Lower lobe of right lung (tissue), 2 donors: ENCODE measurements at places on chromosomes 4 and X.

DNA sequence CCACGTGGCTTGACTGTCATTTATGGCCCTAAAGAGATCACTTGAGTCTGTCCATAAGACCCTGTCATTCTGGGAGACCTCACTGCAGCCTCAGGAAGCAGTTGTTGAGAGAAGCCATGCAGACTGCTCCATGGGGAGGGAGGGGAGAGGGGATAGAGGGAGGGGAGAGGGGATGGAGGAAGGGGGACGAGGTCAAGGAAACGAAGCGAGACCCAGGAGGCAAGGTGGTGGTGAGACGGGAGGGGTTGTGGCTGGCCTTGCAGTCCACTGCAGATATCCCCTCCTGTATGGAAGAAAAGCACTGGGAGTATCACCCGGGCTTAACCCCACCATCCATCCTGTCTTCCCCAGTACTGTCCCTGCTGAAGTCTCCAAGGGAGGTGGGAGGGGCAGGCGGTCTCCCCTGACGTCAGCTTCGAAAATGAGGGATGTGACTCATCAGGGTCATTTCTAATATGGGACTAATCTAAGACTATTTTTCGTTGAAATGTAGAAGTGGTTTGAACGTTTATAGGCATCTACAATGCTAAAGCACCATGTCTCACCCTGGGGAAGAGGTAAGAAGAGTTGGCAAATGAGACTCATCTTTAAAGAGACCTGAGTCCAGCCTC lies 5.6 kb downstream of the TMEM255A start:
- no peak for DNase-seq

GRCh38 chr4:37873386-37873785 lies 17.5 kb upstream of the TBC1D1 start:
- no peak for DNase-seq

GRCh38 chr4:27245216-27245615 lies 384.6 kb downstream of the STIM2 start:
- DNase-seq = no peak

DNA sequence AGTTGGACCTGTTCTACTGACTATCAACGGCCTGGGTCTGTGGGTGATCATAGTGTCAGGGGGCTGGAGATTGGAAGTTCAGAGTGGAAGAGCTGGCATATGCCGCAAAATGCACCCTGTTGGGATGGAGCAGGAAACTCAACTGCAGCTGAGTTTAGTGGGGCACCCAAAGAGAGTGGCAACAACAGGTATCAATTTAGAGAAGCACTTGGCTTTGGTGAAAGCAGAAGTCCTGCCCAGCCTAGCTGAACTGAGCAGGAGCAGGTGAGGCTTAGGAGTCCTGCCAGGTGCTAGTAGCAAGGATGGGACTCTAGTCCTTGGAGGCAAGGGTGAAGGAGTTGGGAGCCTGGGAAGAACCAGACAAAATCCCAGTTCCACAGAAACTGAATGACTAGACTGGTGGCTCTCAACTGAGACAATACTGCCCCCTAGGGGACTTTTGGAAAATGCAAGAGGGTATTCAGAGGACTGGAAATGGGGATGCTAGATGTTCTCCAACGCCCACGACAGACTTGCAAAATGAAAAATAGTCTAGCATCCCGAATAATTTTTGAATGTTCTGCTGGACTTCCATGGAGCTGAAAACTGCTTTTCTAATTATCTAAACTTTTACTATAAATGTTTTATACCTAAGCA lies 49.4 kb downstream of the RTL9 start:
- no peak for DNase-seq

DNA sequence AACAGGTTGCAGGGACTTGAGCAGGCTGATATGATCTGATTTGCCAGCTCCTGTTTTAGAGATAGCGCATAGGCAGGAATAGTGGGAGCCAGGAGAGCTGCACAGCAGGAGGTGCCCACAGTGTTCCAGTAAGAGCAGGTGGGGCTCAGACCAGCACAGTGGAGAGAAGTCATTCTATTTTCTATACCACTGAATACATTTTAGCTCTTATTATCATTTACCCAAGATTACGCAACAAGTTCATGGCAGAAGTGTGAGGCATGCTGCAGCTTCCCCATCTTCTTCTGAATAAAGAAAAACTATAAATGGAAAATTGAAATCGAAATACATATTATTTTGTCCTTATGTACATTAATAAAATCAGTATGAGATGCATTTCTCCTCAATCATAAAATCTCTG lies 114.7 kb upstream of the EDNRA start:
- no peak for DNase-seq

DNA sequence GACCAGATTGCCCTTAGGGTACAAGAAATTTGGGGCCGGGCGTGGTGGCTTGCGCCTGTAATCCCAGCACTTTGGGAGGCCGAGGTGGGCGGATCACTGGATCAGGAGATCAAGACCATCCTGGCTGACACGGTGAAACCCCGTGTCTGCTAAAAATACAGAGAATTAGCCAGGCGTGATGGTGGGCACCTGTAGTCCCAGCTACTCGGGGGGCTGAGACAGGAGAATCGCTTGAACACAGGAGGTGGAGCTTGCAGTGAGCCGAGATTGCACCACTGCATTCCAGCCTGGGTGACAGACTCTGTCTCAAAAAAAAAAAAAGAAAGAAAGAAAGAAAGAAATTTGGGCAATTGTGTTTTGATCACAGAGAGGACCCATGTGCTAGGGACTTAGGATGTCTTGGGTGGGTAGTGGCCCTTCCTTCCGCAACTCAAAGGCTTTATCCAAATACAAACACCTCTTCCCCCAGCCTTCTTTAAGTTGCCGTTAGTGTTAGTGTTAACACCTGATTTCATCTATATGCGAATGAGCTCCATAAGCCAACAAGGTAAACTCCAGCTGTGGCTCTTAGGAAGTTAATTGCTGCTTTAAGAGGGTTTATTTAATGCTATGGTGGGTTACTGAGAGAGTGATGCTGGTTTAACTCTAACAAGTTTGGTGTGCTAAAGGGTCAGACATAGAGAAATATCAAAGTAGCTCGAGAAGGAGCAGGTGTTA lies 8.6 kb upstream of the CCDC110 start:
- no peak for DNase-seq

- no peak for DNase-seq
These were observed 17.3 kb downstream of the TSC22D3 start for GRCh38 chrX:107758231-107758766.

- no peak for DNase-seq
These were observed 134.2 kb downstream of the PTTG2 start for GRCh38 chr4:38094419-38094818.

DNA sequence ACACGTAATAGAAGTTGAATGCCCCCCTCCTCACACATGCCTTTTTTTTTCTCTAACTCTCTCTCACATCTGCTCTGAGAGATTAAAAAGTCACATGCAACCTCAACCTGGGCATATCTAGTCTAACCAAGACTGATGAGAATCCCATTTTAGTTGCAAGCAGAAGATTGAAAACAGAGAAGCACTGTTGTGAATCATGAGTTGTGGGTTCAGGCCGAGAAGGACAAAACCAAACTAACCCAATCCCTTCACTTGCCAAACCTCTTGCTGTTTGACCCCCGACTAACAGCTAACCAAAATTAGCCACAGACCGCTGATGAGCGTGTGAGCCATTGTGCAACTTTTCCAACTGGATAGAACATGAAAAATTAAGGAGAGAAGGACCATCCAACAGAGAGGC lies 31.8 kb downstream of the CXCL1 start:
- DNase-seq = no peak

- no peak for DNase-seq
These were observed 14.6 kb downstream of the NPNT start for GRCh38 chr4:105909787-105910281.

- DNase-seq = no peak
These were observed 50.0 kb upstream of the TBC1D9 start for GRCh38 chr4:140806163-140806562.
